ENCODE measurements at places on chromosomes 16 and 17.

- no peak for DNase-seq
These were observed 24.2 kb upstream of the CPHXL start for GRCh38 chr16:75750528-75750927.

DNA sequence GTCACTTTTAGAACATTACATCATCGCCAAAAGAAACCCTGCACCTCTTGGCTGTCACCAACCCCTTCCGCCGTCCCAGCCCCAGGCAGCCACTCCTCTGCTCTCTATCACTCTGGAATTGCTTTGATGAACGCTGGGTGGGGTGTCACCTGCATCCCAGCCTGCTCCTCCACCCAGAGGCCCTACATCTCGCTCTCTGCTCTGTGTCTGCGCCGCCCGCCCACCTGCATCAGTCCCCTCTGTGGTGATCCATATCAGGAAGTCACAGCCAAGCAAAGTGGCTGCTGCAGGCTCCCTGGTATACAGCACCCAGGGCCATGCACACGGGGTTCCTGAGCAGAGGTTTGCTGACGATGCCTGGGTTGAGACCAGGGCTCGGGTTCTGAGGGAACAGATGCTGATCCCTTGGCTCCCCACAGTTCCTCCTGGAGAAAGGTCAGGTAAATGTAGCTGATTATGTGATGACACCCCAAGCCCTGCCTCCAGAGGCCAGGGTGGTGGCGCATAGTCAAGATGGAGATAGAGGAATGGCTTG is 30.8 kb downstream of the MPRIP start:
- DNase-seq, result no peak

GRCh38 chr17:8762012-8762411 is 3.7 kb upstream of the SPDYE4 start:
- no peak for DNase-seq

DNA sequence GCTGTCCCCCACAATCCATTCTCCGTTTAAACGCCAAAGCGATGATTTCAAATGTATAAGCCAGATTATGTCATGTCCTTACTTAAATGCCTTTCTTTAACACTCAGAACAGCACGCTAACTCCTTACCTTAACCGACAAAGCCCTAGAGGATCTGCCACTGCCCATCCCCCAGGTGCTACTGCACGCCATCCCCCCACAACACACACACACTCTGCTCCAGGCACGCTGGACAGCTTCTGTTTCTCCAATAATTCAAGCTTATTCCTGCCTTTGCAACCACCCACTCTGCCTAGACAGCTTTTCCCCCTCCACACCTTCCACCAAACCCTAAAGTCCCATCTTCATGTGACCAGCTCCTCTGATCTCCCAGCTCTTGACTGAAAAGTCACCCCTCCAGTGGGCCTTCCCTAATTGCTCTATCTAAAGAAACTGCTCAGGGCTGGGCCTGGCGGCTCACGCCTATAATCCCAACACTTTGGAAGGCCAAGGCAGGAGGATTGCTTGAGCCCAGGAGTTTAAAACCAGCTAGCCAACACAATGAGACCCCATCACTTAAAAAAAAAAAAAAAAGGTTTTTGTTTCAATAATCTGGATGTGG is 38.9 kb upstream of the RPL38 start:
- no peak for DNase-seq

DNA sequence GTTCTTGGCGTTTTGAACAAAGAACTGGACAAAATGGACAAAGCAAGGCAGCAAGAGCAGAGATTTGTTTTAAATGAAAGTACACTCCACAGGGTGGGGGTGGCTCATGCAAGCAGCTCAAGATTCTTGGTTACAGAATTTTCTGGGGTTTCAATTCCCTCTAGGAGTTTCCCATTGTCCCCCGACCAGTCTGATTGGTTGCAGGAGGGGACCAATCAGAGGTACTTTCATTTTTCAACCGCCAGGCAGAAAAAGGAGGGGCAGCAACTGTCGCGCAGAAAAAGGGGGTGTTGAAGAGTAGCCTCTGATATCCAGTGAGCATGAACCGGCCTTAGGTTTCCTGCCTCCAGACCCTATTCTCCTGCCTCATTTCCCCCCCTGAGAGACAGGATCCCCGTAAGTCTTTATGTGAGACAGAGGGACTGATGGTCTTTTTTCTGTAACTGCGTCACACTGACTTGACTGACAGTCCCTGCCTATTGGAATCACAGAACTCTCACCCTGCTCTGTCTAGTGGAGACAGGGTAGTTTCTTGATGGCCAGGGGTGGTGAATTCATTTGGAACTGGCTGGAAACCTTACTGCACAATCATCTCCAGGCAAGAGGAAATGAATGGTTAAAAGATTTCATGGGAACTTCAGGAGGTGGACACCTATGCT is 59.4 kb upstream of the ALOX12 start:
- no peak for DNase-seq

- DNase-seq, result no peak
These were observed 23.5 kb downstream of the LRRC75A start for GRCh38 chr17:16468428-16468992.

- no peak for DNase-seq
These were observed 21.5 kb upstream of the KCNJ16 start for GRCh38 chr17:70053241-70054234.

- no peak for DNase-seq
These were observed 3.3 kb downstream of the CHP2 start for GRCh38 chr16:23757937-23758619.
